ENCODE measurements at places on chromosomes 11 and 22. TPM values are rescaled to one million over a fixed set of nuclear protein-coding genes. Genes with fewer than 3 reads are reported as not detected.

- no peak for DNase-seq
These were observed 21.1 kb downstream of the MIF start for GRCh38 chr22:23915290-23915689.

DNA sequence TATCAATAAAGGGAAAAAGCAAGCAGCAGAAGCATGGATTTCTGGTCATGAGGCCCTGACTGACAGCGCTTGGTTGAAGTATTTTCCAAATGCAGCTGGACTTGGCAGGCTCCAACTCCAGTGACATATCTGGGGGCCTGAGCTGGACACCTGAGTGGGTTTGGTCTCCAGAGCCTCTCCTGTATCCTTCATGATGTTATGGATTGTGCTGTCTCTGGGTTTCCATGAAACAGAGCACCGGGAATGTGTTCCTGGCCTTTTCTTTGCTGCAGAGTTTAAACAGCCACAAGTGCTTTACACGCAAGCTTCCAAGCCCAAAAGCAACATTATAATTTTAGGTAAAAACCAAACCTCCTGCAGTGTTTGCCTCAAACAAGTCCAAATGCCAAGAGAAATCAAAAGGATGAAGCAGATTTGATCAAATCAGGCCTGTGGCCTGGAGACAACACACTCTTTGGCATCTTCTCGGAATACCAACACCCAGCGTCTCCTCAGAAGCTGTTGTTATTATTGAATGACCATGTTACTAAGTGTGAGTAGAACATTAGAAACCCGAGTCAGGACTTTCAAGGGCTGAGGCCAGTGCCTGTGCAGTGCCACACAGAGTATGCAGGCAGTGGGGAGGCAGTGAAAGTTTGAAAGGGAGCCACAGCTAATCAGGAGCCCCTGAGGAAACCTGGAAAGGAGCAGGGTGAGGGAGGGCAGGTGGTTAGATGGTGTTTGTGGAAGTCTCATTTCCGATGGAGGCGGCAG lies 42.0 kb downstream of the ME3 start:
- no peak for DNase-seq

DNA sequence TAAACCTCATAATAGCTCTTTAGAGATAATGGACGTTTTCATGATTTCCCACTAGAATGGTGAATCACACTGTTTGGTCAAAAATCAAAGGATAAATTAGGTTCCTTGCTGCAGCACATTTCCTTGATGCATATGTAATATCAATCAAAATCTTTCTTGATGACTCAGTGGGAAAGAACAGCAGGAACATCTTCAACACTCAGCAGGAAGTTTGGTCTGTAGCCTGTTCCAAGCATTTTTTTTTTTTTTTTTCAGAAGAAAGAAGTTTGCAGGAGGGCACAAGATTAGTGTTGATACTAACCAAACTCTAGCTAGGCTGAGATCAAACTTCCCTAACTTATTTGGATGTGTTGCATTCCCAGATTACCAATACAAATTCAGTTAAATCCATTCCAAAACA lies 1529.8 kb downstream of the FAM181B start:
- no peak for DNase-seq

DNA sequence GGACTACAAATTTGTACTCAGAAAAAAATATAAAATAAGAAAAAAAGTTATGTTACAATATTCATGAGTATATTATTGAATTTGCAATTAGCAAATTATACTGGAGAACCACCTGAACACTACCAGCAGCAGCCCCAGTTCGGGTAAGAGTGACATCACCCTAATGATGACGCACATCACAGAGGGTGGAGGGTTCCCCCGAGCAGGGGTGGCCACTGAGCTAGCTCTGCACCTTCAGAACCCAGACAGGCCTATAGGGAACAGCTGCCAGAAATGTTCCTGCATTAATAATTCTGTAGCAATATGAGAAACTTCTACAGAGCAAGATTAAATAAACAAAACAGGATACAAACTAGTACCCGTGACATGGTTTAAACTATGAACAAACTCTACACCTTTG lies 17.5 kb upstream of the ARAP1 start:
- DNase-seq = no peak

RIBC2 gene
- polyA plus RNA-seq = 7.7 TPM

TRPM5 gene
- 3.7 TPM for polyA plus RNA-seq

ANO5 gene
- polyA plus RNA-seq = 4.6 TPM
